ENCODE measurements at places on chromosomes 2 and 18. TPM values are rescaled to one million over a fixed set of nuclear protein-coding genes. Genes with fewer than 3 reads are reported as not detected.

DNA sequence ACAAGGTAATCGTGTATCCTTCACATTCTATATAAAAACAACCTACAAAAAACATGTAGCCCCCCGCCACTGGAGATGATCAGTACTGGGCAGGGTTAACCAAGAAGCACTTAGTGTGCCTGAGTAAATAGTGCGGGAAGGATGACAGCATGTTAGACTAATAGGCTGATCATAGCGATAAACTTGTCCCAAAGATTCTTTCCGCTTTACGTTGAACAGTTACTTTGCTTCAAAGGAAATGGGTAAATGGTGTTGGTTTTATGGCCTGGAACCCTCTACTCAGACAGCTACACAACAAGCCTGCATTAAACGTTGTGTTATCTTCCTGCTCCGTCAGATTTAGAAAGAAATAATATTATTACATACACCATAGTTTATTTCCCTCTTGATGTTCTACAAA is 67.7 kb downstream of the CTAGE1 start:
- DNase-seq = no peak

Gene CCDC68
- not detected for total RNA-seq

- peak; percentile 35 for DNase-seq
These were observed 558 bp downstream of the TTC39C start for GRCh38 chr18:24014986-24015638.

- DNase-seq = no peak
These were observed 39.4 kb upstream of the BBS5 start for GRCh38 chr2:169439900-169440299.

DNA sequence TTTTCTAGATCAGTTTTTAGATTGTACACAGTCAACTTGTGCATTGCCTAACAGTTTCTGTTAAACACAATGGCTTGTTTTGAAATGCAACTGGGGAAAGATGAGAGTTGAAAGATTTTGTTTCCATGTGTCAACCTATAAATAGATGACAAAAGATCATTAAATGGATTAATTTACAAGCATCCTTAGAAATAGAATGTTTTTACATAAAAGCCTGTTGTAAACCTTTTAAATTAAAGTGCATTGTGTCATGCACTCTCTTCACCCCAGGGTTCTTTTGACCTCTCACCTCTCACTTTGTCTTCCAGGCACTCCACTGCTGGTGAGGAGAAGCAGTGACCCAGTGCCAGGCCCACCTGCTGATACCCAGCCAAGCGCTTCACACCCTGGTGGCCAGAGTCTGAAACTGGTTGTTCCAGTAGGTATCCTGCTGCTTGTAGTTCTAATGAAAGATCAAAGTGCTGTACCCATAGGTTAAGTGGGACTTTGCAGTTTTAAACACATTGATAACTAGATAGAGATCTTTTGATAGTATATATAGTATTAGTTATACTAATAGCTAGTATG is 502.1 kb downstream of the PARD3B start:
- peak; percentile 6 for DNase-seq

Gene SIX2
- not detected for total RNA-seq

Gene ZBTB7C
- total RNA-seq = 0.45 TPM
